ENCODE measurements at places on chromosomes 3 and 15.

DNA sequence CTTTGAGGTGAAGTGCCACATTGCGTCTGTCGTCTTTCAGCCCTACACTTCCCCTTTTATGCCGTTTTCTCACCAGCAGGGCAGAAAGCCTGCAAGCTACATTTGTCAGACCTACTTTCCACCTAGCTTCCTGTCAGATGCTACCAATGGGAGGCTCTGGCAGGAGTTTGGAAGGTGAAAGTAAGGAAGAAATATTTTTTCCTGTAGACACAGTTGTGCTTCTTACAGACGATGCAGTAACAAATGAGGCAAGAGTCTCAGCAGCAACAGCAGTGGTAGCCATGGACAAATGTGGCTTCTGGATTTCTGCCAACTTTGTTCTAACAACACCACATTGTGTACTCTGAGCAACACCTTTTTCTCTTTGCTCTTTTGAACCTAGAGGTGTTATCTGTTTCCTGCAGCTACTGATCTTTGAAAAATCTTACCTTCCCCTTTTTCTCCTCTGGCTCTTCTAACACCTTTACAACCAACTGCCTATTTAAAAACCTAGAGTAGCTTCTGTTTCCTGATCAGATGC, 70.6 kb upstream of the STT3B start:
- no peak for DNase-seq

GRCh38 chr3:77524946-77525682, 485.2 kb downstream of the ROBO2 start:
- no peak for DNase-seq

GRCh38 chr15:72511536-72511935, 37.4 kb downstream of the ARIH1 start:
- no peak for DNase-seq

DNA sequence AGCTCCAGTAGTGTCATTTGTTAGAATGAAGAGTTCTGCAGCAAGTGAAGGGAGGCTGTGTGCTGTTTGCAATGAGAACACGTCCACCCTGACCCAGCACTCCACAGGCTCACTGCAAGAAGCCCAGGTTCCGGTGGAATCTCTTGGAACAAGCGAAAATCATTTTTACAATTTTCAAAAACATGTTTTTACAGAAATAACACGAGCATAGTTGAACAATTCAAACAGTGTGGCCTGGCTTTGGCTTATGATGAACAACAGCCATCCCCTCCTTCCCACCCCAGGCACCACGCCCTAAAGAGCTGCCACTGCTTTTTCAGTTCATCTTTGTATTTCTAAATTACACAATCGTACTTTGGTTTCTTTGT, 59.5 kb upstream of the KY start:
- DNase-seq = no peak

DNA sequence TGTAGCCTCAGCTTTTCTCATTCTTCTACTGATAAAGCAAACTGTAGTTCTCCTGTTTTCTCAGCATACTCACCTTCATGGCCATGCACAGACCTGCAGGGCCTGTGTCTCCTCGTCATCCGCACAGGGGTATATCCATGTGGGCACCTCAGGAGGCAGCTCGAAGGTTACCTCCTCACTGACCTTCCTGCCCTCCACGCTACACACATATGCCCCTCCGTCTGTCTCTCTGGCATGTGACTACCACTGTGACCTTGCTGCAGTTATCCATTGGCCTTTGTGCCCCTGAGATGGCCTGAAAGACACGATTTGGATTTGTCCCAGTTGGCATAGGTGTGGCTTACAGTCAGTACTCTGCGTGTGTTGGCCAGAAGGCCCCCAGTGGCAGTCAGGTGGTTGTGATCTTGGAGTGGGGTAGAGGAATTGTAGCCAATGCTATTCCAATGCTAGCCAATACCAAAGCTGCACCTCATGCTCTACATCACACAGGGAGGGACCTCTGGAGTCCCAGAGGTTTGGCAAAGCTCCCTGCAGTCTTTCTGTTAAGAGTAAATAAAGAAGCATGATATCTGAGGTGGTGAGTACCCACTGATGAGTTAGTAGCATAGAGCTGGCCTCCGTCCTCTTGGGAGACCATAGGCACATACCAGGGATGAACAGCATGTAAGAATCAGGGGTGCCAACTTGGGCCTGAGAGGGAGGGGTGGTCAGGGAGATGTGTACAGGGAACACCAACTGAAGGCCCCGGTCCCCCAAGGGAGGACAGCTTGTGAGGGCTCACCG, 143.4 kb downstream of the EEFSEC start:
- DNase-seq = no peak

- DNase-seq = no peak
These were observed 202.9 kb upstream of the PROK2 start for GRCh38 chr3:71987828-71988227.

DNA sequence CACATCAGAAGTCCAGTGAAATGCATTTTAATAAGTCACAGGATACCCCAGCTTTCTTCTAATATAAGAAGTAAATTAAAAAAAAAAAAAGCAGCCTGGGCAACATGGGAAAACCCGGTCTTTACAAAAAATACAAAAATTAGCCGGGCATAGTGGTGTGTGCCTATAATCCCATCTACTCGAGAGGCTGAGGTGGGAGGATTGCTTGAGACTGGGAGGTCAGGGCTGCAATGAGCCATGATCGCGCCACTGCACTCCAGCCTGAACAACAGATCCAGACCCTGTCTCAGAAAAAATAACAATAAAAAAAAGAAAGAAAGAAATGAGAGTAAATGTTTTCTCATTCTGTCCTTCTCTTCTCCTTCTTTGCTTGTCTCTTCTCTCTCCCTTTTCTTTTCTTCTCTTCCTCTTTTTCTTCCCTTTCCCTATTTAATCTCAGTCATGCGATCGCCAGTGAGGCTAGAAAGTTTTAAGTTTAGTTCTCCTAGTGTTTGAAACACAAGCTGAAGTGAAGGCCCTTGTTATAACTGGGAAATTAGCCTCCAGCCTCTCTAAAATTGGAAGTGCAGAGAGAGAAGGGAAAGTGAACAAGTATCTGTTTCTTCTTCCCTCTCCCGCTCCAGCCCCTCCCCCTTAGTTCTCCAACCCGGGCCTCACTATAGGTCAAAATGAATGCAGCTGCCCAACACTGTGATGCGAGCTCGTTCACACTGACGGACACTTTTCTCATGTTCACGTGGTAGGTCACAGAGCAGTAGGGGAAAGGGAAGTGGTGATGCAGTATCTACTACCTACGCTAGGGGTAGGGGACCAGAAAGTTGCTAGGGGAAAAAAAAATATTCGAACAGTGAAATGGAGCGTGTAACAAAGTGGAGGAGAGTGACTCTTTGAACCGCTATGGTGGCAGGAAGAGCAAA, 23.5 kb upstream of the TSC22D2 start:
- peak; percentile 5 for DNase-seq

- no peak for DNase-seq
These were observed 120.5 kb downstream of the XXYLT1 start for GRCh38 chr3:195150181-195151118.

DNA sequence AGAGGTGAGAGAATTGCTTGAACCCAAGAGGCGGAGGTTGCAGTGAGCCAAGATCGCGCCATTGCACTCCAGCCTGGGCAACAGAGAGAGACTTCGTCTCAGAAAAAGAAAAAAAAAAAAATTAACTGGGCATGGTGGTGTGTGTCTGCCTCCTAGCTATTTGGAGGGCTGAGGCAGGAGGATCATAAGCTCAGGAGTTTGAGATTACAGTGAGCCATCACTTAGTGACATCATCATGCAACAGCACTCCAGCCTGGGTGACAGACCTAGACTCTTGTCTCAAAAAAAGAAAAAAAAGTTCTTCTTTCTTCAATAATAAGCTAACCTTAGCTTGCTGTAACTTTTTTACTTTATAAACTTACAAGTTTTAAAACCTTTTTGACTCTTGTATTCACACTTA, 99.8 kb downstream of the SLMAP start:
- DNase-seq = no peak

DNA sequence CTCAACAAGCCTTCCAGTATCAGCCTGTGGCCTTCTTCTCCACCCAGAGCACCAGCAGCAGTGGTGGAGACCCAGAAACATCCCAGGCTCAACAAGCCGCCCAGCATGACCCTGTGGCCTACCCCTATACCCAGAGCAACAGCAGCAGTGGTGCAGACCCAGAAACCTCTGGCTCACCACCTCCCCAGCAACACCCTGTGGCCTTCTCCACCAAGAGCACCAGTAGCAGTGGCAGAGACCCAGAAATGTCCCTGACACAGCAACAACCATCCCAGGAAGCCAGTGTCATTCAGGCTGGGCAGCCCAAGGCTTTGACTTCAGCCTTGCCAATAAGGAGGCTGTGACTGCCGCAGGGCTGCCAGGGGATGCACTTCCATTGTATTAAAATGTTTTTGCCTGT, 16.3 kb upstream of the EMC3 start:
- no peak for DNase-seq

DNA sequence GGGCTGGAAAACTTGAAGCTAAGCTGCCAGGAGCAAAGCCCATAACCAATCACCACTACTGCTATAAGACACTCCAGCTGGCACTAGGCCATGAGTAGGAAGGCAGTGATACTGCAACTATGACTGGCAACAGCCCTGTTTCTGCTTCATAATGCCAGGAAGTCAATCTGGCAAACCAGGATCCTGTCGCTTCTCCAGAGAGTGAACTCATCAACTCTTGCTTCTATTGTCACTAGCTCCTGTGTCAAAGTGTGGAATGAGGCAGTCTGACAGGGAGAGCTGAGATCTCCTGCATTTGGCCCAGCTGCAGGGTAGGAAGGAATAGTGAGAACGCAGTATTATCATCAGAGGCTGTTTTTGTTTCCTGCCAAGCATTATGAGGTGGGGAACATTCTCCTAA, 105.3 kb downstream of the CTNNB1 start:
- no peak for DNase-seq

GRCh38 chr15:60479361-60480110, 594 bp upstream of the ICE2 start:
- DNase-seq = no peak

- no peak for DNase-seq
These were observed 69.3 kb downstream of the ADAMTSL3 start for GRCh38 chr15:83723216-83723615.

DNA sequence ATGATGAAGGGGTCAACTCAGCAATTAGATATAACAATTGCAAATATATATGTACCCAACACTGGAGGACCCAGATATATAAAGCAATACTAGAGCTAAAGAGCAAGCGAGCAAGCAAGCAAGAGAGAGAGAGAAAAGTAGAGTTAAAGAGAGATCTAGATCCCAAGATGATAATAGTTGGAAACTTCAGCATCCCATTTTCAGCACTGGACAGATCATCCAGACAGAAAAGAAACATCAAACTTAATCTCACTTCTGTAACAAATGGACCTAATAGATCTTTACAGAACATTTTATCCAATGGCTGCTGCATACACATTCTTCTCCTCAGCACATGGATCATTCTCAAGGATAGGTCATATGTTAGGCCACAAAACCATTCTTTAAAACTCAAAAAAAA, 23.2 kb downstream of the PEAK1 start:
- DNase-seq = no peak

GRCh38 chr3:23112491-23112890, 90.6 kb upstream of the UBE2E2 start:
- DNase-seq = no peak

- no peak for DNase-seq
These were observed 52.2 kb downstream of the CMTM6 start for GRCh38 chr3:32450426-32450825.

GRCh38 chr3:57091521-57092273, 31.2 kb downstream of the SPATA12 start:
- DNase-seq = no peak
